ENCODE measurements at places on chromosomes 3 and 15. TPM values are rescaled to one million over a fixed set of nuclear protein-coding genes. Genes with fewer than 3 reads are reported as not detected.

ZNF501 gene
- 4.8 TPM for total RNA-seq

ZNF80 gene
- not detected for total RNA-seq

LDHAL6B gene
- total RNA-seq: not detected

ERICH6 gene
- not detected for total RNA-seq

GRK7 gene
- total RNA-seq: not detected

RHOV gene
- 1.5 TPM for total RNA-seq

AGBL1 gene
- 12.0 TPM for total RNA-seq

DGKG gene
- 5.7 TPM for total RNA-seq

ADGRG7 gene
- not detected for total RNA-seq

PLA2G4E gene
- total RNA-seq: 1.1 TPM

GLDN gene
- total RNA-seq: 34.5 TPM

GPR149 gene
- not detected for total RNA-seq

HMG20A gene
- total RNA-seq: 40.9 TPM

NR2E3 gene
- not detected for total RNA-seq

ZBTB47 gene
- 20.0 TPM for total RNA-seq

FOXB1 gene
- total RNA-seq: not detected

HTR3E gene
- total RNA-seq: not detected

ATG3 gene
- 58.4 TPM for total RNA-seq

SOX14 gene
- total RNA-seq: not detected

VWA5B2 gene
- total RNA-seq: 0.47 TPM

GP9 gene
- 2.6 TPM for total RNA-seq
